ENCODE measurements at places on chromosomes 11 and 22.

DNA sequence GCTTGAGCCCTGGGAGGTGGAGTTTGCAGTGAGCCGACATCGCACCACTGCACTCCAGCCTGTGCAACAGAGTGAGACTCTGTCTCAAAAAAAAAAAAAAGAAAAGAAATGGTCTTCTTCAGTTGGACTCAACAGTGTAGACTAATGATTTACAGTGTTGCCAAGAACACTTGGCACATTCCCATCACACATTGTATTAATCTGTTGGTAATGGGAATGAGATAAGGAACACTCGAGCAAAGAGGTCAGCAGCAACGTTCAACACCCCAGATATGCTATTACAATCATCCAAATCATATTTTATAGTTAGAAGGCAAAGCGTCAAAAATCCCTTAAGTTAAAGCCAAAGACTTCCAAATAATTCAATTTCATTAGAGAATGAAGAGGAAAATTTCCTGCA, 14.5 kb downstream of the CDON start:
- no peak for DNase-seq

- no peak for DNase-seq
Observed at GRCh38 chr11:36567694-36568093, at the start of gene RAG1. RAG1 (plus strand) TSS chr11:36568007; CDS start chr11:36573305, 5,298 bp downstream.

DNA sequence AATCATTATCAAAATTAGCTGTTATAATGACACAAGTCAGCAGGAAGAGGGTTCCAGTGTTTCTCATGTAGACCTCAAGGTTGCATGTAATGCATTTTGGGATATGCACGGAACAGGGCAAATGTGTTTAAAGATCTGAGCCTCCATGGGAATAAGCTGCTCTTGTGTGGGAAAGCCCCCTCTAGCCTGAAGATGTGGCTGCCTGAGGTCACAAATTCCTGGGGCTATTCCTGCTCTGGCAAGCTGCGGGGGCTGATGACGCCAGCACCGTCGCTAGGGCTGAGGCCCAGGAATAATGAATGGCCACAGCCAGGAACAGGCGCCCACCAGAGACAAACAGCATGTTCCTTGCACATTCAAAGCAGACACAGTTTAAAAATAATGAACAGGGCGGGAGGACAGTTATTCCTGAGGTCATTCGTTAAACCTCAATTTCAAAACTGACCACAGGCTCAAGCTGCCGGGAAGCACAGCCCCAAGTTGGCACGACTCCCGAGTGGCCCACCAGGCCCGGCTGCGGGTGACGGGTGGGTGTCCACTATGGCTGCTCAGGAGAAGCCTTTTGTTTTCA, 11.7 kb downstream of the OSBPL5 start:
- no peak for DNase-seq

DNA sequence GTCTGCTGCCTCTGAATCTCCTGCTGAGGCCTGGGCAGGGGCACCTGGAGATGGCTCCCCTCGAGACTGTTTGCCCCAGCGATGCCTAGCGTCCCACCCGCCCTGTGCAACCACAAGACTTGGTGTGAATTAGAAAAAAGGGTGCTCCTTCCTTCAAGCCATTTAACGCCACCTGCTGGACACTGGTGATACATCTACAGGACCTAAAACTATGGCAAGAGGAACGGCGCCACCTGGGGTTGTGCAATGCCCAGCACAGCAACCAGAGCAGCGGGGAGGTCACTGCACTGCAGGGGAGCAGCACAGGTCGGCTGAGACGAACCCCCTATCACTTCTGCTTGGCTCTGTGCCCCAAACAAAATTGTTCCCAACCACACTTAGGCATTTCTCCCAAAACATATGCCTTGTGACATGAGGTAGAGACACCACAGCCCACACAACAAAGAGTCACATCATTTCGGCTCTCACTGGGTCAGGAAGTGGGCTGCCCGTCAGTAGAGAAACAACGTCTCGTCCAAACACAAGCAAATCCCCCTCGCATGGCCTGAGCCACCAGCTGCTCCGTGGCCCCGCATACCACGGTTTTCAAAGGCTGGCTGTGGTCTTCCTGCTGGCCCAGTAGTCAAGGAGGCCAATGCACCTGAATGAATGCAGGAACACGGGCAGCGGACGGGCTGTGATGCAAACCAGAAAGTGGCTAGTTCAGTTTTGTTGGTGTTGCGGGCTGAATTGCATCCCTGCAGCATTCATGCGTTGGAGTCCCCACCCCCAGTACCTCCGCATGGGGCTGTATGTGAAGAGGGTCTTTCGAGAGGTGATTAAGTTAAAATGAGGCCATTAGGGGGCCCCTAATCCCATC, 171.9 kb downstream of the SHANK2 start:
- no peak for DNase-seq

GRCh38 chr11:16986434-16987204, 27.6 kb downstream of the PLEKHA7 start:
- DNase-seq, result no peak

GRCh38 chr11:107787733-107788132, 70.9 kb downstream of the SLC35F2 start:
- no peak for DNase-seq

- no peak for DNase-seq
Observed at GRCh38 chr11:8336356-8337129, 72.9 kb upstream of the LMO1 start.

DNA sequence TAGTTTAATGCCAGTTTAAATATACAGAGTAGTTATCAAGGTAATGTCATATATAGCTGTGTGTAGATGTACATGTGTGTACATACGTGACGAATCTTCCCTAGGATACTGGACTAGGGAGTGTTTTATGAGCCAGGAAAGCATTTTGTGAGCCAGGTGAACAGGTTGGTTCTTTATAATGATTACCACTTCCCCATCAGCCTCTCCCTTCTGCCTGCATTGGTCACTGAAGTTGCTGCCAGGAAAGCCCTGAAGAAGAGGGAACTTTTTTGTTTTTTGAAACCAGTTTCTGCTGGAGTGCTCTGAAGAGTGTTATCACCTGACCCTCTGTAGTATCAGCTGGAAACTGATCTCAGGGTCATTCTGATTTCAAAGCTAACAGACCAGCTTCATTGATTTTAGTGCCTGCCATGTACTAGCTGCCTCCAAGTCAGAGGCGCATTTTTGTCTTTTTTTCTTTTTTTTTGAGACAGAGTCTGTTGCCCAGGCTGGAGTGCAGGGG, 14.2 kb upstream of the ST14 start:
- no peak for DNase-seq

GRCh38 chr11:68565768-68566167, 105.2 kb downstream of the PPP6R3 start:
- DNase-seq, result no peak

- no peak for DNase-seq
Observed at GRCh38 chr11:134153147-134153905, 70.4 kb downstream of the NCAPD3 start.

DNA sequence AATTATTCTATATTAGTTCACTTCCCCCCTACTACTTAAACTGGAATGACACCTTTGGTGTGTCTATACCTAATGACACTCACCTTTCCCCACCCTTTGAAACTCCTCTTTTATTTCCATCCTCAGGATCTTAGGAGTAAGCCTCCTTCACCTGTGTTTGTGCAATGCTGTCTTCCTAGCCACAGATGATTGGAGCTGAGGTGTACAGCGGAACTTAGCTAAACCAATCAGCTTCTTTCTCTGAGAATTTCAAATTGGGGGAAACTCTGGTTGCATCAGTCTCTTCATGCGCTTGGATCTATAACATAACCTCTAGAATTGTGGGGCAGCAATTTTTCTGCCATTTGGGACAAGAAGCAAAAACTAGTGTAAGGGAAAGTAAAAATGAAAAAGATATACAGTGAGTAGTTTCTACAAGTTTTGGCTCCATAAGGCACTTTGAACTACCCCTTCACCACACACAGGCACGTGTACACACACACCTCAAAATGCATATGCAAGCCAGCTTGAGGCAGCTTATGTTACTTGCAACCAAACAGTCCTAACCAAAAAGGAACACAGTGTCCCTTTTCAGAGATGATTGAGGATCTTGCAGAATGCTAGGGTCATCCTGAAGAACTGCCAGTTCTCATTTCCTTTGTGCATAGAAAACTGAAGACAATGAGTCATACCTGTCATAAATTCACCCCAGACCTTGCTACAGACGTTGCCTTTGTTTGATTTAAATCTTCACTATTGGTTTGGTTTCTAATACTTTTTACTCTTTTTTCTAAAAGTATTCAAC, 36.0 kb upstream of the LDLRAD3 start:
- DNase-seq, result no peak

DNA sequence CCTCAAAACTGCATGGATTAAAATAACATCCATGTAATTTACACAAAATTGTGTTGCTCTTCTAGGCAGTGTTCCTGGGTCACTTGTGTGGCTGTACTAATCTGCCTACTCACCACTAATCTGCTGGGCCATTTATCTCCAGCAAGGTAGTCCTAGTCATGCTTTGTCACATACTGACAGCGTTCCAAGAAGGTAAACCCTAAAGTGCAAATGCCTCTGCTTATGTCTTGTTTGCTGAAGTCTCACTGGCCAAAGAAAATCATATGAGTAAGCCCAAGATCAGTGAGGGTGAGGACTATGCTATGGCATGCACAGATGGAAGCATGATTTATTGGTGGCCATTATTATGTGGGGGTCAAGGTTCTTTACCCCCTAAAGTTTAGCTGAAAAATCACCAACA, 630.2 kb upstream of the LUZP2 start:
- DNase-seq, result no peak

DNA sequence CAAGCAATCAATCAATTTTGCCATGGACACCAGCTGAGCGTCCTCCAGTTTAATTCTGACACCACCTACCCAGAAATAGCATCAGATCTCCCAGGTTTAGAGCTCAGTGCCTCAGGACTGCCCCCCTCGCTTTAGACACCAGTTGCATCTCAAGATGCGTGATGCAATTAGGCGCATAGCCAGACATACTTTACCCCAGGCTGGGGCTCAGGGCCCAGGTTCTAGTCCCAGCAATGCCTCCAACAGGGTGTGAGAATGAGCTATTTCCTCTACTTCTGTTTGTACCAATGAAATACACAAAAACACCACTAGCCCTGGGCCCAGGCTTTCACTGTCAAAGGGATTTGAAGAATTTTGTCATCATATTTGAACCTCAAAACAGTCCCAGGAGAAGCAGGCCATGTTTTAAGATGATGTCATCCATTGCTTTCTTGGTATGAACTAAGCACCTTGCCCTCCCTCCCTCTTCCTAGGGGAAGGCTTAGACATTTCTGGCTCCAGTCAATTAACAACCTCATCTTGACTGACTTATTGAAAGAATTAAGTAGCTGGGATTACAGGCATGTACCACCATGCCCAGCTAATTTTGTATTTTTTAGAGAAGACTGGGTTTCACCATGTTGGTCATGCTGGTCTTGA, 61.5 kb upstream of the INCENP start:
- no peak for DNase-seq

- DNase-seq, result no peak
Observed at GRCh38 chr11:38972220-38972619, 2374.2 kb upstream of the RAG2 start.

- no peak for DNase-seq
Observed at GRCh38 chr11:2837096-2837601, 48.4 kb downstream of the CDKN1C start.

- DNase-seq, result no peak
Observed at GRCh38 chr11:88377144-88377543, 39.6 kb upstream of the CTSC start.

GRCh38 chr11:91686281-91686680, 538.3 kb upstream of the FAT3 start:
- DNase-seq, result no peak

DNA sequence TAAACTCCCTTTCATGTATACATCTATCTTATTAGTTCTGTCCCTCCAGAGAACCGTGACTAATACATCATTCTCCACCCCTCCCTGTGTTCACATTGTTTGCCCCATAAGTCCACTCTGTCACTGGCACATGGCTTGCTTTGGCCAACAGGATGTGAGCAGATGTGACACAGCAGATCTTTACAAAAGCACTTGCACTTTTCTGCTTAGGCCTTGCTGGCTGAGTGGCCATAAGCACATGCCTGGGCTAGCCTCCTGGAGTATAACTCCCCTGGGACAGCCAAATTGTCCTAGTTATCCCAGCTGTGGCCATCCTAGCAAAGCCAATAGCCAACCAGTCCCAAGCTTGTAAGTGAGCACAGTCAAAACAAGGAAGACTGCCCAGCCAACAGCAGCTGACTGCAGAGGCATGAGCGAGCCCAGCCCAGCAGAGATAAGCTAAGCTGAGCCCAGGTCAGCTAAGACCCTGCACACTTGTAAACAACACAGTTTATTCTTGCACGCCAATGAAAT, 9.7 kb upstream of the RCN1 start:
- DNase-seq, result no peak

GRCh38 chr11:70365544-70365927, 32.8 kb upstream of the CTTN start:
- no peak for DNase-seq
